ENCODE measurements at places on chromosomes 5 and 9.

DNA sequence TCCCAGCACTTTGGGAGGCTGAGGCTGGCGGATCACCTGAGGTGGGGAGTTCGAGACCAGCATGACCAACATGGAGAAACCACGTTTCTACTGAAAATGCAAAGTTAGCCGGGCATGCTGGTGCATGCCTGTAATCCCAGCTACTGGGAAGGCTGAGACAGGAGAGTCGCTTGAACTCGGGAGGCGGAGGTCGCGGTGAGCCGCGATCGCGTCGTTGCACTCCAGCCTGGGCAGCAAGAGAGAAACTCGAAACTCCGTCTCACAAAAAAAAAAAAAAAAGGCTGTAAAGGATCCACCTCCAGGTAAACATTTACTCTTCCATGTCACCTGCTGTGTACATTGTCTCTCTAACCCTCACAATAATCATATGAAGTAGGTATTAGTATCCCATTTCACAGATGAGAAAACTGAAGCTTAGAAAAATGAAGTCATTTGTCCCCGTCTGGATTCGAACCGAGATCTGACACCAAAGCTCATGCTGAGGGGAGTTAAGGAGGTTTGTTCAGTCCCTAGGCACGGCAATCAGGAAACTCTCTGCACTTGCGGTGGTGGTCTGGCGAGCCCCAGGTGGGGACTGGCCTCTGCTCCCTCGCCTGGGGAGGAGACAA, 494 bp upstream of the DOCK2 start:
- DNase-seq: no peak

DNA sequence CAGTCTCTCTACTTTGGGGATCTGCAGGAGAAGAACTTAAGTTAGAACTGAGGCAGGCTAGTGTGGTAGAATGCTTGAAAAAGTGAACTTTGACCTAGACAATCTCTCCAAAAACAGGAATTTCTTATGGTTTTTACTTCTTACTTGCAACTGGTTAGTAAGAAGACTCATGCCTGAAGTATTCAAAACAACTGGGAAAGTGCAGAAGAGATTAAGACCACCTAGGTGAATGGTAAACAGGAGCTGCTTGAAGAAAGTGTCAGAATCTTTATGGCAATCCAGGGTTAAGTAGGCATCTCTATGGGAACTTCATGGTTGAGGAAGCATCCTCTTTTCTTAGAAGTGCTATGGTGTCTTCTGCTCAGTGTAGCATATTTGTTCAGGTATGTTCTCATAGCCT, 428.6 kb upstream of the TLE4 start:
- DNase-seq: no peak

DNA sequence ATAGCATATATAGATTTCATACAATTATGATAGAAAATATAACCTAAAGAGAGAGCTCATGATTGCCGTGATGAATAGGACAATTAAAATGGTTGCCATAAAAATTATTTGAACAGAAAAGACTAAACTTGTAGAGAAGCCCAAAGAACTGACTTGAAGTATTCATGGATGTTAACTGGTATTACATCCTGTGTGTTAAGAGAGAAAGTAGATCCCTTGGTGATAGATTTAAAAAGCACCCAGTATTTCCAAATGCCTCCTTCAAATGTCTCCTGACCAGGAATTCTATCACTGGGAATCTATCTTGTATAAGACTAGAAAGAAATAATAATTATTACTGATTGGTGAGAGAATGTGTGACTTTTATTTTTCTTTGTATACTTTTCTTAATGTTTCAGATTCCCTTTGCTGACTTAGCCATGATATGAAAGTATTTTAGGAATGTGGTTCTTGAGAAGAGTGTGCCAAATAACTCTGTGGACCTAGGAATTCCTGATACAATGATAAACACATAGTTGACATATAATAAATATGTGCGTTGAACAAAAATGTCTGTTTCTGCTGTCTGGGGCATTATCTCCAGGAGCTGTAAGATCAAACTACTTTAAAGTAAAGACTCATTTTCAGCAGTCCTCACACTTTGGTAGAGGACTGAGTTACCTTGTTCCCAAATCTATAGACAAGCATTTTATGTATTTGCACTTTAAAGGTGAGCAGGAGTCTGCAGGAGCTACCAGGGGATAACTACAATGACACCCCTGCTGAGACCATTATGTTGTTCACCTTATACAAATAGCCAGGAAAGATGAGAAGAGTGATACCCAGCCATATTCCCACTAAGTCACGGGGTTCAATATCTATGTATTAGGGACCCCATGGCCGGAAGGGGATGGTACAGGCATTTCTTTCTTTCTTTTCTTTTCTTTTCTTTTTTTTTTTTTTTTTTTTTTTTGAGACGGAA, 211.1 kb upstream of the TLE4 start:
- DNase-seq: no peak

GRCh38 chr5:170484847-170485615, 18.8 kb upstream of the KCNIP1 start:
- no peak for DNase-seq

GRCh38 chr9:131960311-131960710, 119.4 kb downstream of the MED27 start:
- DNase-seq: no peak

DNA sequence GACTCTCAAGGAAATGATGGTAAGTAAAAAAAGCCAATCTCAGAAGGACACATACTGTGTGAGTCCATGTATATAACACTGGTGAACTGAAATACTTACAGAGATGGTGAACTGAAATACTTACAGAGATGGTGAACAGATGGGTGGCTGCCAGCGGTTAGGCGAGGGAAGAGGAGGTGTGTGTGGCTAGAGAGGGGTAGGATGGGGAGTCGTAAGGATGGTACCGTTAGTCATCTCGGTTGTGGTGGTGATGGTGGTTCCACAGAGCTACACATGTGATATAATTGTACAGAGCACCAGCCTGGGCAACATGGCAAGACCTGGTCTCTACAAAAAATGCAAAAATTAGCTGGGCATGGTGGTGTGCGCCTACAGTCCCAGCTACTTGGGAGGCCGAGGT, 113.6 kb upstream of the RAPGEF1 start:
- no peak for DNase-seq

- no peak for DNase-seq
These were observed 226.9 kb upstream of the C9orf72 start for GRCh38 chr9:27800159-27800558.

DNA sequence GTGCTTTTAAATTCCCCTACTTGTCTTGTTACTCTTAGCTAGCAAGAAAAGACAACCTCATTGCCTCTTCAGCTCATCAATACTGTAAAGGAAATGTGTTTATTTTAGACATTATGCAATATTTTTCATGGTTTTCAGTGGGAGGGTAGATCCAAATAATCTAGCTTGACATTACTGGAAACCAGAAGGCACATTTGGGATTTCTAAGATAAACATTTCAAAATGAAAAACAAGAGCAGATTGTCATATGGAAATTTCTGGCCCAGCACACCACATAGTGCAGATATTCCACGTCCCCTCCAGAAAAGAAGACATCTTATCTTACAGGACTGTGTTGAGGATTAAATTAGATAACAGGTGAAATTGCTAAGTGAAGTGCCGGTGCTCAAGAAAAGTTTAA, 296.9 kb downstream of the MSX2 start:
- no peak for DNase-seq

DNA sequence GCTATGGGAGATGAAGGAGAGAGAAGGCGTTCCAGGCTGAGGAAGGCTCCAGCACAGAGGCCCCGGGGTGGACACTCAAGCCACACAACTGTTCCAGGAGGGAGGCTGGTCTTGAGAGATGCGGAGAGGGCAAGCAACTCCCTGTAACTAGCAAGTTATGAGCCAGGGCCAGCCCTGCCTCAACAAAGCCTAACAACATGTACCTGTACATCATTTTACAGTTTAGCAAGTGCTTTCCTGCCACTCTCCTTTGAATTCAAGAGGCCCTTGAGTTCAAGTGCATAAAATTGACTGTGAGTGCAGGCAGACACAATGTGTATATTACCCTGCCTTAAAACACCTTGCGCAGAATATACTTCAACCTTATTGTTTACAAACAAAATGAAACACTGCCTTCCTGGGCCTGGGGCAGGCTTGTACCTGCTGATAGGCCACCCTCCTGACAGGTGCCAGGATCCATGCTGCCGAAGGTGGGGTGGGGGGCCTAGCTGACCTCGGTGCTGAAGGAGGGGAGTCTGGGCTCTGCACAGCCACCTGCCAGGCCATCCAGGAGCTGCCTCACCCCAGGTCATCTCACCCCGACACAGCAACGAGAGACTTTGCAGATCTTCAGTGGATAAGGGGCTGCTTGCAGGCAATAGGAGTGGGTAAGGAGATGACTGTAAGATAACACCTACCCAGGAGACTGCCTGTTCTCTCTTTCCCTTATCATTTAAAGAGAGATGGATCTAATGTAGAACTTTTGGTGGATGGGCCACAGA, 80.0 kb downstream of the PPARGC1B start:
- no peak for DNase-seq

- DNase-seq: no peak
These were observed 20.7 kb downstream of the PTPN3 start for GRCh38 chr9:109477258-109478050.

DNA sequence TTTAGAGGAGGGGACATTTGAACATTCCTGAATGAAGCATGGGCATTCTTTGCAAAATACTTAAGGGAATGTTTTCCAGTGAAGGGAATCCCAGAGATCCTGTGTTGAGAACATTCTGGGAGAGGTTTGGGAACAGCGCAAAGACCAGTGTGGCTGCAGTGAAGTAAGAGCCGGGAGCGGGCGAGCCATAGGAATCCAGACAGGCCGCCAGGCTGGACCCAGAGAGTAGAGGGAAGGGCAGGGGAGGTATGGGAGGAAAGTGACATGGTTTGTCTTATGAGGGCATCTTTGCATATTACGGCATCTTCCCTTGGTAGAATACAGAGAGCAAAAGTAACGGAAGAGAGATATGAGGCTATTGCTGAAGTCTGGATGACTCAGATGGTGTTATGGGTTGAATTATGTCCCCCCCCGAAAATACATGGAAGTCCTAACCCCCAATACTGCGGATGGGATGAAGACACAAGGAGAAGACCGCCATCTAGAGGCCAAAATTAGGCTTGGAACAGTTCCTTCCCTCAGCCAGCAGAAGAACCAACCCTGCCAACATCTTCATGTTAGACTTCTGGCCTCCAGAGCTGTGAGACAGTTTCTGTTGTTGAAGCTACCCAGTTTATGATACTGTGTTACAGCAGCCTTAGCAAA, 268.2 kb downstream of the MAST4 start:
- DNase-seq: no peak

DNA sequence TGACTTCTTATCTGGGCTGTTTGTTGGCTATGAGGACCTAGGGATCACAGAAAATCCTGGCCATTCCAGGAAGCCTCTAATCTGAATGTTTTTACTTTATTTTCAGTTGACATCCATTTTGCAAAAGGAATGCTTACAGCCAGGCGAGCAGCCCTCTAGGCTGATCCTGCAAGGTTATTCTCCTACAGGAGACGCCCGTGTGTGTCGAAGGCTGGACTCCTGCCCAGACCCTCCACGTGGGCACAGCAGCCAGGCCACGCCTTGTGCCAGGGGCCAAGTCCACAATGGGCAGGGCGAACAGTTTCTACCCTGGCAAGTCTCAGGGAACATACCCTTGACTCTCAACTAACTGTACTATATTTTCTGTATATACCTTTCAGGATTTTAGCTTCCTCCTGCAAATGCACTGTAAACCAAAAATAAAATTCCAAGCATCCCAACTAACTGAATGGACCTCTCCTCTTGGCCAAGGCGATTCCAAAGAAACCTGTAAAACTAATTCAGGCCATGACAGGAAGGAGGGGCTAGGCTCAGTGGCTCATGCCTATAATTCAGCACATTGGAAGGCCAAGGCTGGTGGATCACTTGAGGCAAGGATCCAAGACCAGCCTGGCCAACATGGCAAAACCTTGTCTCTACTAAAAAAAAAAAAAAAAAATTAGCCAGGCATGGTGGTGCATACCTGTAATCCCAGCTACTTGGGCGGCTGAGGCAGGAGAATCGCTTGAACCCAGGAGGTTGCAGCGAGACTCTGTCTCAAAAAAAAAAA, 5.7 kb downstream of the CMBL start:
- DNase-seq: no peak

DNA sequence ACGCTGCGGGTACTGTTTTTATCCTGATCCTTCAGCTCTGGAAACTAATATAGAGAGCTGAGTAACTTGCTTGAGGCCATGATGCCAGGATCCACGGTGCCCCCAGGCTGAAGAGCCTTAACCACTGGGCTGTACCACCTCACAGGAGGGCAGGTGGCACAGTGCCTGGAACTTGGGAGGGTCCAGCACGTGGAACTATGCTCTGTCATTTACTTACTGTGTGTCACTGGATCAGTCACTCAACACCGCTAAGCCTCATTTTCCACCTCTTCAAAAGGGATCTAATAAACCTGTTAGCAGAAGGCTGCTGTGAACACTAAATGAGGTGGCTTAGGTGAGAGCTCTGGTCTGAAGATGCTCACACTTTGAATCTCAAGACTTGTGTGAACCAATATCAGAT, 29.6 kb downstream of the KCNIP1 start:
- no peak for DNase-seq

GRCh38 chr9:130128733-130129431, 43.3 kb upstream of the NCS1 start:
- DNase-seq: no peak

GRCh38 chr9:84189904-84190303, 150.7 kb downstream of the SLC28A3 start:
- DNase-seq: no peak

- DNase-seq: no peak
These were observed 26.9 kb downstream of the TICAM2 start for GRCh38 chr5:115575167-115576070.

All from stimulated activated CD4-positive, alpha-beta T cell treated with anti-CD3 and anti-CD28 coated beads, Interleukin-1b, Interleukin-23, amount 100 ng/mL, for 1 hour (primary cell).